Amniotic stem cell (primary cell): ENCODE measurements at places on chromosomes 12 and 14.
A peak's percentile ranks its signal among the peaks of the same experiment; 100 is the strongest.

GRCh38 chr14:59538936-59539335 lies 37.7 kb downstream of the CCDC175 start:
- no peak for DNase-seq

DNA sequence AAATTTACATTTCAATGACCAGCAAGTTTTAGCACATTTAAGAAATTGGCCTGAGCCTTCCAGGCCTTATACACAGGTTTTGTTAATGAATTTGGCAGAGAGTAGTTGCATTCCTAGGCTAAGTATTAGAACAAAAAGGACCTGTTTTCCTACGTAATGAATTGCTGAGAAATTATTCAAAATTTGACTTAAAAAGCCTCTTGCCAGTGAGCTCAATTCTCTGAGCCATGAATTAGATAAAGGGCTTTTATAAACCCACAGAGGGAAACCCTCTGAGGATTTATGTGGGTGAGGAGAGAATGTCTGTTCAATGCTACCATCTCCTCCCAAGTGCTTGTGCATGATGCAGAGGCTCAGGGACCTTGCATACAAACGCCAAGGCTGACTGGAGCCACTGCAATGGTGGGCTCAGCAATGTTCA lies 94.5 kb upstream of the PELI2 start:
- DNase-seq, result no peak

DNA sequence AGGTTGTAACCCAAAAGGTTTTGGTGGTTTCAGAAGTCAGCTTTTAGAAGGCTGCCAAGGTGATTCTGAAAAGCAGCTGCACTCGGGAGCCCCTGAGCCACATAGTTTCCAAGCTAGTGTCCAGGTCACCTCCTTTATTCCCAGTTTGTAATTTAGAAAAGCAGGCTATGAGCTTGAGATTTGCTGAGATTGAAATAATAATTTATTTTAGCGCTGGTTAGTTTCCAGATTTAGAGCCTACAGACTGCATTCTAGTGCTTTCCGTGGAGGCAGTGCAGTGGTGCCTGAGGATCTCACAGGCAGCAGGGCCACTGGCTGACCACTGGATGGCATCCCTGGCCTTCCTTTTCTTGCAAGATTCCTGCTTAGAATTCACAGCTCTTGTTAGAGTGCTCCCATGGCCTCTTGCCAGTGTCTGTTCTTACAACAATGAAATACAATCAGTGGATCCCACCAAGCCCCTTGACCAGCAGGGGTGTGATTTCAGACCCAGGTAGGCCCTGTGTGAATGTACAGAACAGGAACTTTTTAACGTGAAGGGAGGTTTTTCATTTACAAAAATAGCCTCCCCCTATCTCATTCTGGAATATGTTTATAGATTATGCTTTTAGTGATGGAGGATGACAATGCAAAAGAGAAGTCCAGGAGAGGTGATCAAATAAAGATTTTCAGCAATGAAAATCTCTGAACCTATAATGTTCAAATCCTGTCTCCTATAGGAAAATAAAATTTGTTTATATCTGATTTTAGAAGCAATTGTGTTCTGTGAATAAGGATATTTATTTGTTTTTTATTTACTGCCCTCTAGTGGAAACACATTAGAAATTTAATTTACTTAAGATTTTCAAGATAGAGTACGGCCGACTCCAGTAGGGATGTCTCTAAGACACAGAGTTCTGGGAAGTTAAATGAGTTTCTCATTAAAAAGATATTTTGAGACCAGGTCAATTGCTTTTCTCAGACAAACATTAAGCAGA lies 362.1 kb upstream of the STXBP6 start:
- no peak for DNase-seq

DNA sequence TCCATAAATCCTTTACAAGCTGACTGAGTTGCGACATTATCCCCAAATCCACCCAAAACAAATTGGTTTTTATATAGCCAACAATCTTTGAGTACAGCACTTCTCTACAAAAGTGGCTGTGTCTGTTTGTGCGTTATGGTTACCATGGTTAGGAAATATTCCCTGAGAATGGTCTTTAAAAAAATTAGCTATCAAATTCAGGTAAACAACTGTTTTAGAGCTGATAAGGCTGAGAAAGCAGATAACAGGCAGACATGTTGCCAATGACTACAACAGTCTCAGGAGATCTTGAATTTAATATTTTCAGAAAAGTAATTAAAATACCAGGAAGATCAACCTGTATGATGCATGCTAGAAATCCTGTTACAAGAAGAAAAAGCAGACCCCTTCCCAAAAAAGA lies 248.0 kb downstream of the RASSF9 start:
- DNase-seq, result no peak

GRCh38 chr12:97886511-97887176 lies 424.0 kb downstream of the RMST start:
- DNase-seq, result no peak

- DNase-seq, result peak; percentile 43
These were observed 95.5 kb upstream of the ETV6 start for GRCh38 chr12:11553871-11554533.

DNA sequence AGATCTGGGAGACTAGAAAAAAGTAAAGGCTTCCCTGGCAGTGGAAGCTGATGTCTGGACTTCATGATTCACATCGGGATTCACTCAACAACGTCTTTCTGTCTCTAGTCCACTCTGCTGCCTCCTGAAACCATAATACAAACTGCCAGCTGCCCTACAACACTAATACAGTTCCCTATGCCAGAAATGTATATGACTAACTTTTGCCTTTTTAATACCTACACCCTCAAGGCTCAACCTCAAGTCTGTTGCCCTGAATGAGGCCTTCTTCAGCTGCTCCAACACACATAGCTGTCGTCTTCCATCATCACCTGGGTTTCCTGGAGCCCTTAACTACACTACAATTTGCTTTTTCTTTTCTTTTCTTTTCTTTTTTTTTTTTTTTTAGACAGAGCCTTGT lies 182.7 kb upstream of the BCL2L14 start:
- DNase-seq, result no peak

GRCh38 chr12:116971222-116971621 lies 60.5 kb downstream of the FBXW8 start:
- DNase-seq, result no peak

GRCh38 chr14:26598672-26599131 lies 869 bp upstream of the NOVA1 start:
- DNase-seq, result no peak

DNA sequence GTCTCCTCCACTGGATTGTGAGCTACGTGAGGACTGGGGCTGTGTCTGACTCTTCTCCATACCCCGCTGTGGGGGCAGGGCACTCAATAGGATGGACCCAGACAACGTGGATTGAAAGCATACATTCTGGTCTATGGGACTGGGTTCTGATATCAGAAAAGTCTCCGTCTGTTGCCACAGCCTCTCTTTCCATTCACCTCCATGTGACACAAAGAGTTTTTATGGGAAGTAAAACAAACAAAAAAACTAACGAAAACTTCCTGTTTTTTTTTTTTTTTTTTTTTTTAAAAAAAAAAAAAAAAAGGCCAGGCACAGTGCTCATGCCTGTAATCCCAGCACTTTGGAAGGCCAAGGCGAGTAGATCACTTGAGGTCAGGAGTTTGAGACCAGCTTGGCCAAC lies 44.7 kb downstream of the SLC8A3 start:
- no peak for DNase-seq

DNA sequence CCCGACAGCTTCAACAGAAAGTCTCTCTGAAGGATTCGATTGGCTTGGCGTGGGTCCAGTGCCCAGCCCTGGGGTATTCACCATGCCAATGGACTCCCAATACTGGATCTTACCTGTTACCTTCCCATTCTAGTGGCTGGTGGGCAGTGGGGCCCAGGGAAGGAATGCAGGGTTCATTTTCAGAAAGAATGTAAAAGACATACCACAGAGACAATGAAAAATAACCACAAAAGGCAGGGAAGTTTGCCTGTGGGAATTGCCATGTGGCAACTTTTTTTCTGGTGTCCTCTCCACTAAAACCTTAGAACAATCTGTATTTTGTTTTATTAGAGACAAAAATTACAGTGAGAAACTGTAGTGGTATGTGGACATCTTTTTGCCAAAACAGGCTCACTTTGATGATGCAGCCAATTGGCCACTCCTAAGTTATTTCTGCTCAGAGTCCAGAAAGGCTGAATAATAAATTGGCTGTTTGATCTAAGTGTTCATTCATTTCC lies 55.2 kb downstream of the PTGER2 start:
- DNase-seq, result no peak

GRCh38 chr14:54512393-54512792 lies 2.7 kb downstream of the CGRRF1 start:
- DNase-seq, result no peak

GRCh38 chr14:72758420-72758819 lies 135.5 kb downstream of the DPF3 start:
- no peak for DNase-seq

GRCh38 chr12:106081606-106082005 lies 57.1 kb downstream of the NUAK1 start:
- no peak for DNase-seq

DNA sequence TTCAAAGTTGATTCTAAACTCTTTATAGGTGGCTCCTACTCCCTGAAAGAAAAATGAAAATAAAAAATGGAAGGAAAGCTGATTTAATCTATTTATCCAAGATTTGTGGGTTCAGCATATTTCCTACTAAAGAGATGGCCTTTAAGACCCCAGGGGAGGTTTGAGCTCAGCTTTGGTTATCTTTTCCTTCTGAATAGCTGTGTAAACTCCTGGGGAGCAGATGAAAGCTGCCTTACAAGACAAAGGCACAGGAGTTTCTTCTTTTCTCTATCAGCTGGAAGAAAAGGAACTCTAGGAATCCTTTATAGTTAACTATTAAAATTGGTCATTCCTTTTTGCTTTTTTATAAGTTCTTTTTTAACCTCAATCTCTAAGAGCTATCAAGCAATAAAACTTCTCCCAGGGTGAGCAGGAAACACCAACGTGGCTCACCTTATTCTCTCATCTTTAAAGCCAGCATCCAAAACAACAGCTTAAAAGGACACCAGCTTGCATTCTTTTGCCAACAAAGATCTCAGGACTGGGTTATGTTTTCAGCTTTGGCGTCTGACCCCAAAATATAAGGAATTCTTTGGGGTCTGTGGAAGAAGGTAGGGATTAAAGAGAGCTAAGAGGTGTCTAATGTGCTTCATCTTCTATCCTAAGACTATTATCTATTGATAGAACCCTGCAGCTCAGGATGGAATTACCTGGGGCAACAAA lies 371.7 kb upstream of the KITLG start:
- no peak for DNase-seq

GRCh38 chr12:49920241-49920914 lies 16.7 kb upstream of the FAIM2 start:
- DNase-seq, result no peak

DNA sequence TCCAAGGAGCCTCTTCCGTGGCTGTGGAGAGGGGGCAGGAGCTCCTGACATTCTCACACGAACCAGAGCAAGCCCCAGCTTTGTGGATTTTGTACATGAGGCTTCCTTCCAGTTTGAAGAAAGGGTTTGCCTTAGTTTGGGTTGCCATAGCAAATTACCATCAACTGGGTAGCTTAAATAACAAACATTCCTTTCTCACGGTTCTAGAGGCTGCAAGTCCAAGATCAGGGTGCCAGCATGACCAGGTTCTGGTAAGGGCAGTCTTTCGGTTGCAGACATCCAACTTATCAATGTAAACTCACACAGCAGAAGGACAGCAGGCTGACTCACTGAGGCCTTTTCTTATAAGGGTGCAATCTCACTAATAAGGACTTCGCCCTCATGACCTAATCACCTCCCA lies 25.9 kb upstream of the STAB2 start:
- no peak for DNase-seq

- no peak for DNase-seq
These were observed 41.7 kb downstream of the SUSD6 start for GRCh38 chr14:69652942-69653684.

DNA sequence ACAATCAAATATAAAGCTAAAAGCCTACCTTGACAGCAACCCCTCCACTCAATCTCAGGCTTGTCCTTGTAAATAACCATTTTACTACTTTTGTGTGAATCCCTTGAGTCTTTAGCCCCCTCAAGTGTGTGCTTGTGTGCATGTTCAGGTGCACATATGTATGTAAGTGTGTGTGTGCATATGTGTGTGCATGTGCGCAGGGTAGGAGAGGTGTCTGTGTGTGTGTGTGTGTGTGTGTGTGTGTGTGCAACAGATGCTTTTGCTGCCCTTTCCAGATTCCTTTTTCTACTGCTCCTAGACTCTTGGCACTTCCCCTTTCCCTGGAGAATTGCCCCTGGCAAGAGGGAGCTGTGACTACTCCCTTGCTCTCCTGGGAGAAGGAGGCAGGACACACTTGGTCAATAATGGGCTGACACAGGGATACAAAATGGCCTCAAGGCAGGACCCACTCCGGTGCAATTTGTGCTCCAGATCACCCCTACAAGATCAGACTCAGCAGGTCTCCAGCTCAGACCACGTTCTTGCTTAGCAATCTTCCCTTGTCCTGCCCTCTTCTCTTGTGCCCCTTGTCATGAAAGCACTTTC lies 73.4 kb downstream of the IFNG start:
- DNase-seq, result no peak

DNA sequence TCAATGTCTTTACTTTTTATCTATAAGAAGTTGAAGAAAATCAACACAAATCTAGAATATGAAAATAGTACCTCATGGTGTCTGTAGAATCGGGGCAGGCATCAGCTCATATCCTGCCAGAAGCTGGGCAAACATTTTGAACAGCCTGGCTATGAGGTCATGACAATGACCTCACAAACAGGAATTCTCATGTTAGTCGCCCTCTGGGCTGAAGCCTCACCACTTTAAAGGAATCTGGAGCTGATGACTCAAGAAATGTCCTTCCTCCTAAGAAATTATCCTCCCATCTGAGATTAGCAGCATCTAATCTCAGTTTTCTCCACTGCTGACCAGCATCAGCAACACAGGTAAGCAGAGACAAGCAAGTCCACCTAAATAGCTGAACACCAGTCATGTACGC lies 27.1 kb downstream of the CLIP1 start:
- peak; percentile 34 for DNase-seq

- DNase-seq, result no peak
These were observed 3.1 kb downstream of the SMIM41 start for GRCh38 chr12:52082669-52082987.

- no peak for DNase-seq
These were observed 1.2 kb upstream of the RHOJ start for GRCh38 chr14:63203015-63203414.

DNA sequence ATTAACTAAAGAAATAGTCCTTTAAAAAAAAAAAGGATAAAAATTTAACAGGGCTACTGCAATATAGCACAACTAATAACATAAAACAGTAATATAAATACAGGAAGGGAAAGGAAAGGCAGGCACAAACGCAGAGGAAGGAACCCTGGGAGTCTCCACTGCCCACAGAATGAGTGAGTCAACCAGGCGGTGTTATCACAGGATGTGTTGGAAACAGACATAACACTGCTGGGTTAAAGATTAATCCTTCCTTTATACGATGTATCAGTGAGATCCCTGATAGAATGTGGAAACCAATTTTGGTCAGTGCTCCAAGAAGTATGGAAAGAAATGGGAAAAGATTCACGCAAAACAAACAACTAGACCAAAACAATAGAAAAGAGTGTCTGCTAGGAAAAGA lies 47.9 kb downstream of the FGD6 start:
- DNase-seq, result peak; percentile 20

DNA sequence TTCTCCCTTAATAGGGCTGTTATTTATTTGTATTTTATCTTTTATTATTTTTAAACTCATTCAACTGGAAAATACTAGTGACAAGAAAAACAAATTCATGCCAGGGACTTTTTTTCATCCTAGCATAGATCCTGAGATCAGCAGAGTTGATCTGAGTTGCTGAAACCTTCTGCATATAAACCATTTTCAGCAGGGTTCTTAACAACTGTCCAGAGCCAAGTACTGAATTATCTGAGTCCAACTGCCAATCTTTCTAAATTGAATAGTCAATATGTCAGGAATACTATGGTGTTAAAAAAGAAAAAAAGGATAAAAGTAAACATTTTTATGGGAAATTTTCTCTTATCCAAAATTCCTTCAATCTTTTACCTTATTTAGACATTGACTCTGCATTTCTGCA lies 28.6 kb downstream of the CDC42BPB start:
- DNase-seq, result no peak
